ENCODE measurements at places on chromosomes 2 and 18.

GRCh38 chr18:57762686-57763085 lies 40.4 kb downstream of the ATP8B1 start:
- no peak for DNase-seq

GRCh38 chr2:8234253-8234652 lies 447.6 kb upstream of the ID2 start:
- no peak for DNase-seq

- DNase-seq = peak; percentile 64
Measured at GRCh38 chr2:241598487-241598886, 38.5 kb downstream of the THAP4 start.

- no peak for DNase-seq
Measured at GRCh38 chr2:45541450-45541849, 69.6 kb downstream of the SRBD1 start.

GRCh38 chr2:74436848-74437695 lies 4.7 kb downstream of the RTKN start:
- DNase-seq = no peak

DNA sequence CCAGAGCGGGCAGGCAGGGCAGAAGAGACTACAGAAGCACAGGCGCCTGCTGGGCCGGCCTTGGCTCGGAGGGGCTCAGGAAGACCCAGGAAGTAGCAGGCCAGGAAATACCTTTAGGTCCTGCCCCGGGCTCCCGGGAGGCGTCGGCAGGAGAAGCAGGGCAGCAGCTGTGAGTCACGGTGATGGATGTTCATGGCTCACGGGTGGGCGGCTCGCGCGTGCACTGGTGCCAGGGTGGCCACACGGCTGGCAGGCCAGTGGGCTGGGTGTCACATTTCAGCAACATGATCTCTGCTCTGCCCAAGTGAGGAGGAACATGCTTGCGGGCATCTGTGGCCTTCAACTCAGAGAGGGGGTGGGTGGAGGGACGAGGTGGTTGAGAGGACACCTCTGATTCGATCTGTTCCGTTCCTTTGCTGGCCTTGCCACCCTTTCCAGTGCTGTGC lies 139.3 kb downstream of the KLHL29 start:
- no peak for DNase-seq

GRCh38 chr2:60530660-60531281 lies 22.7 kb downstream of the BCL11A start:
- no peak for DNase-seq

- peak; percentile 32 for DNase-seq
Measured at GRCh38 chr2:67650291-67651133, 253.4 kb downstream of the ETAA1 start.

DNA sequence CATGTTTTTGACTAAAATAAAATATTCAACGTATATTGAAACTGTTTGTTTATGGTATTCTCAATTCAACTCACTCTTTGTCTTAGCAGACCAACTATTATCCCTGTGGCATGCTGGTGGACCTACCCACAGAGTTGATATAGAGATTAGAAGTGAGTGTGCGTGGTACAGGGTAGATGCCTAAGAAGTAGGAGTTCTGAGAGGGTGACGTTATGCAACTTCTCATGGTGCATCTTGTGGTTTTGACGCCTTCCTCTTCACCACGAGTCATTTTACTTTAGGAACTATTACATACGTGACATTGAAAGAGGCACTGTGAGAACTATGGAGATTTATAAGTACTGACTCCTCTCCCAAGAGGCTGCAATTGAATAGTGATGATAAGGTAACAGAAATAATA lies 26.6 kb upstream of the NAPG start:
- no peak for DNase-seq

GRCh38 chr18:34661464-34662087 lies 48.5 kb upstream of the DTNA start:
- no peak for DNase-seq

DNA sequence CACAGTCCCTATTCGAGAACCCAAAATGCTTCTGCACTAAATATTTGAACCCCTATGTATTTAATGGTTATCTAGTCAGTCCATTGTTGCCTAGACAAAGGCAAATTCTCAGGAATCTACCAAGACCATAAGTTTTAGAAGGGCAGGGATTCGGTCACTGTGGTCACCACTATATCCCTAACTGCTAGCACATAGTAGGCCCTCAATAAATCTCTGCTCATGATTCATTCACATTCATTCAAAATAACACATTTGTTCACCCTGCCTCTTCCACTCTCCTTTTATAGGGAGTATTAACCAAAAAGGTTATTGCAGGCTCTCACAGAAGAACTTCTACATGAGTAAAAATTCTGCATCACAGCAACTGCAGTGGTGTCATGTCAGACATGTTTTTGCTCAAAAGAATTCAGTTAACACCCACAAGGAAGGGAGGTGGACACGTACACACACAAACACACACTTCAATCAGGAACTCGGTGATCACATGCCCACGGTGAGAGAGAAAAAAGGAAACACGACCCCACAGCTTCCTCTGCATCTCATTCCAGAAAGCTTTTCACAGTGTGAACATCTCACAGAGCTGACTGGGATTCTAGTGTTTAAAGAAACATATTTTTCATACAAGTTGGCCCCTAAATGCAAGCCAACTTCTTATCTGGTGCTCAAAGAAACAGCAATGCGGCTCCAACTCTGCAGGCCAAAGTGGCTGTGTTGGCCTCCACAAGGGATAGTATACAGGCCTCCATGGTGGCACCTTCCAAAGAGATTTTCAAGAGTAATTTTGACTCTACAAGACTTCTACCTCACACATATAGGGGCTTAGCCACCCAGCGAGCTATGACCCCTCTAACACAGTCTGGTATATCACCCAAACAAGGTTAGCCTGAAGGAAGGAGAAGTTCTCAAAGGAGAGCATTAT lies 98.0 kb downstream of the ANKRD44 start:
- no peak for DNase-seq

DNA sequence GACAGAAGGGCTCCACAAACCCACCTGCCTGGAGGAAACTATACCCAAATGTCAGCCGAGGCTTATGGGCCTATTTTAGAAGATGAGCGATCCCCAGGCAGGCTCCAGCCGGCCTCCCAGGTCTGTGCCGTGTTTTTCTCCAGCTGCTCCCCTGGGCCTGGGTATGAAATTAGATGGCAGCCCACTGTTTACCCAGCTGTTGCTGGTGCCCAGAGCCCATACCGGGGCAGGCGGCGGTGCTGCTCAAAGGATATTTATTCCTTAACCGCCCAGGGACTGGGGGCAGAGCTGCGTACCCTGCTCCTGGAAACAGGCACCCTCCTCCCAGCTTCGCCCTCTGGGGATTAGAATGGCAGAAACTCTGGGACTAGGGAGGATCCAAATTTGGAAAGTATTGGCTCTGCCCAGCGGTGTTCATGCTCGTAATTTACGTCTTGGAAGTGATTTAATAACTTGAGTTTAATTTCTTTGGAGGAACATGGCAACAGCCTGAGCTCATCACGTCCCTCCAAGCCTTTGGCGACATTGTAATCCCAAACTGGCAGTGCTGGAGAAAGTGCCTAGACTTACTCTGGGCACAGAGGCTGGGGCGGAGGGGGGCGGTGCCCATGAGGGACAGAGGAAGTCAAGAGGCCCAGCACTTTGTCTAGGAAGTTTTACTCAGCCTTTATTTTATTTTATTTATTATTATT lies 199.2 kb downstream of the KLHL29 start:
- no peak for DNase-seq

GRCh38 chr2:237624565-237624964 lies 2.8 kb upstream of the LRRFIP1 start:
- no peak for DNase-seq

DNA sequence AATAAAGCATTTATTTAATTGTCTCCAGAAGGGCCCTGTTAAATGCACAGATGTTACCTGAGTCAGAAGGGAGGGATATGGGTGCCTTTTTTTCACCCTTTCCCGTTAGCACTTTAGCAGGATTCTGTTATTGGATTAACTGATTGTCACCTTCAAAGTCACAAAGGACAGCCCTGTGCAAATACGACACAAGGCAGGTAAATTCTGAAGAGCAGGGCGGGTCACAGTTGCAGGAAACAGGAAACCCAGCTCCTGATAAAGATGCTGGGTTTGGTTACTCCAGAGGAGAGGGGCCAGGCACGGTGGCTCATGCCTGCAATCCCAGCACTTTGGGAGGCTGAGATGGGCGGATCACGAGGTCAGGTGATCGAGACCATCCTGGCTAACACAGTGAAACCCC lies 11.4 kb upstream of the PKDCC start:
- no peak for DNase-seq

DNA sequence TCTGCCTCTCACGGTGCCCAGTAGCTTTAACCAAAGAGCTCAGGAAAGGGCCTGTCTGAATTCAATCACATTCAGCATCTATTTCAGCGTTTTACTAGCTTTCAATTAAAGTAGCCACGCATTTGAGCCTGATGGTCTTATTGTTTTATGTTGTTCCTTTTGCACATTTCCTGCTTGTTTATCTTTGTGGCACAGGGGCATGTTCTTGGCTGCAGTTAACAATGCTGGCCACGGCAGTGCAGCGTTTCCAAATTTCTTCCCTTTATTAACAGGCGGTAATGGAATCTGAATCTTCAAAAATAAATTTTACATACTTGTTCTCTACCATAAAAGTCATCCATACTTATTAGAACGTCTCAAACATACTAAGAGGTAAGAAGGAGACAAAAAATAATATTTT lies 46.2 kb downstream of the HPCAL1 start:
- no peak for DNase-seq

- DNase-seq = peak; percentile 37
Measured at GRCh38 chr2:217360781-217361482, 501.1 kb upstream of the TNP1 start.
